Effector memory CD8-positive, alpha-beta T cell (primary cell): ENCODE measurements at places on chromosomes 3 and 15.

- DNase-seq, result no peak
Measured at GRCh38 chr15:39114690-39115378, 466.0 kb upstream of the THBS1 start.

GRCh38 chr3:50259432-50260026, 9.4 kb upstream of the SEMA3B start:
- DNase-seq, result no peak

DNA sequence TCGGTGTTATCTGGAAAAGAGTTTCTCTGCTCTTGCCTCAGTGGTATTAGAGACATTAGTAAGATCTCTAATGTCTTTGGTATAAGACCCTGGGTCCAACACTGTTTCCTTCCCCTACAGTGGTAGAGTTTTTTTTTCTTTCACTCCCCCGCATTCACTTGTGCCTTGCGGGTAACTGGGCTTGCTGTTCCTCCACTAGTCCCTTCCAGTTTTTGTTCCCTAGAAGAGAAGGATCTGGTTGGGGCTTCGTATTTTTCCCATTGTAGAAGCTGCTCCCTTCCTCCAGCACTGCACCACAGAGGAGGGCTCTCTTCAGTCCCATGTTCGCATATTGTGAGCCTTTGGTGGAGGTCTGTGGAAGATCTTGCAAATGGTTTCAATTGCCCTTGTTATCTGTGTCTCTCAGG, 13.7 kb downstream of the CTDSPL2 start:
- DNase-seq, result no peak

- no peak for DNase-seq
Measured at GRCh38 chr3:116749388-116749787, 39.8 kb downstream of the TUSC7 start.

GRCh38 chr3:14796403-14797077, 22.2 kb upstream of the FGD5 start:
- no peak for DNase-seq

GRCh38 chr3:17986348-17986816, 244.0 kb upstream of the TBC1D5 start:
- DNase-seq, result no peak

DNA sequence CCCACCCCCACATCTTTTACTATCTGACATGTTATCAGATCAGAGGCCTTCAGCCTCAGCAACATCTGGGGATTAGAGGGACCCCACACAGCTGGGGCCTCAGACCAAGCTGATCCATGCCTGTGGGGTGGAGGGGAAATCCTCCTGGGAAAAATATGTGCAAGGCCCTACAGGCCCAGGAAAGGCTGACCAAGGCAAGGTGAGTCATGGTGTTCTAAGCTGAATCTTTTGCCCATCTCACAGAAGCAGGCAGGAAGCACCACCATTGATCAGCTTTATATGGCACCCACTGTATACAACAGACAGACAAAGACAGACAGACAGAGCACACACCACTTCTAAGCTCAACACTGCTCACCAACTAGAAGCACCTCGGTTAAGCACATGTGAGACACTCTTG, 12.4 kb upstream of the PARP6 start:
- no peak for DNase-seq

DNA sequence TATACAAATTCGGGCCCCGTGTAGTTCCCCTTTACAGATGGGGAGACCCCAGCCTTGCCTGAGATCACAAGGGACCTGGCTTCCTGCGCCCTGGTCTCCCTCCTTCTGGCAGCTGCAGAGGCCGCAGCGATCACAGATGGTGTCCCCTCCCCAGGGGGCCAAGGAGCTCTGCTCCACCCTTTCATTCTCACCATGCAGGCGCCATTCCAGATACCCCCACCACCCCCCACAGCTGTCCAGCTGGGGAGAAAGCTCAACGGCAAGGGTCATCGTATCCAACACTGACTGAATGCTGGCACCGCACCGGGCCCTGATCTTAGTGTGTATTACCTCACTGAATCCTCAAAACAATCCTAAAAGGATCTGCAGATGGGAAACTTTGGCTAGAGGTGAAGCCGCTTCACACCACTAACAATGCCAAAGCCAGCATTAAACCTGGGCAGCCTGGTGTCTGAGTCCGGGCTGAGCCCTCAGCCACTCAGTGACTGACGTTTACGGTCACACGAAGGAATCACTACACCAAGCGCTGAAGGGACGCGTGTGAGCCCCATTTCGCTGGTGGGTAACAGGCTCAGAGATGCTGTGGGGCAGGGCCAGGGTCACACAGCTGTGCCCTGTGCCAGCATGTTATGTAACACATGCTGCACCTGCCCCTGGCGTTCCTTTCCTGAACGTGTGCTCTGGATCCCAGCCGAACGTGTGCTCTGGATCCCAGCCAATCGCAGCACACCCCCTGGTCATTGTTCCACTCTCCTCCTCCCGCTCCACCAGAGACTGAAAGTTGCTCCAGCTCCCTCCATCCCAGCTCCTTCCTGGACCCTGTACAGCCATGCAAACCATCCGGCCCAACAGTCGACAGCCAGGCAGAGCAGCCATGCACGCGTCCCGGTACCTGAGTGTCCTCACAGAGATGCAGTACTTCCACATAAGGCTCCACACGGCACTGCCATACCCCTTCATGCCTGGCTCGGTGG, 51.8 kb downstream of the IQSEC1 start:
- DNase-seq, result no peak

DNA sequence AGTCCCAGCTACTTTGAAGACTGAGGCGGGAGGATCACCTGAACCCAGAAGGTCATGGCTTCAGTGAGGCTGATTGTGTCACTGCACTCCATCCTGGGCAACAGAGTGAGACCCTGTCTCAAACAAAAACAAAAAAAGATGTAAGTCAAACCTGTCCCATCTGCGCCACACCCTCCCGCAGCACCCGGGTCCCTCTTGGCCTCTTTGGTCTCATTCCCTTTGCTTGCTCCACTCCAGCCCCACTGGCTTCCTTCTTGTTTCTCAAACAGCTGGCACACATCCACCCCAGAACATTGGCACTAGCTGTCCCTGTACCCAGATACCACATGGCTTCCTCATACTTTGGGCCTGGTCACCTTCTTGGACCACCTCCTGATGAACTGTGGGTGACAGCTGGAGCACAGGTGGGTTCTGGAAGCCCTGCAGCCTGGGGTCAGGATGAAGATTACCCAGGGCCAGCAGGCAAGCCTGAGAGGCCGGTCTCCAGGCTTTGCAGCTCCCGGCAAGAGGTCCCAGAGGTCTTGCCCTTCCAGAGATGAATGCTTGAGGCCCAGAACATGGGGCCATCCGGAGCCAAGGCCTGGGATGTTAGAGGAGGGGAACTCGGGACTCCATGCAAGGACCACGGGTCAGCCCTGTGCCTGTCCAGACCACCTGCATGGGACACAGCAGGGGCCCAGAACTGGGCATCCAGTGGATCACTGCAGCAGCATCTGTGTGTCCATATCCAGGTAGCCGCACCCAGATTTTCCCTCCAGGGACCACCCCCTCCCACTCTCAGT, 10.9 kb upstream of the GATA2 start:
- DNase-seq, result no peak

DNA sequence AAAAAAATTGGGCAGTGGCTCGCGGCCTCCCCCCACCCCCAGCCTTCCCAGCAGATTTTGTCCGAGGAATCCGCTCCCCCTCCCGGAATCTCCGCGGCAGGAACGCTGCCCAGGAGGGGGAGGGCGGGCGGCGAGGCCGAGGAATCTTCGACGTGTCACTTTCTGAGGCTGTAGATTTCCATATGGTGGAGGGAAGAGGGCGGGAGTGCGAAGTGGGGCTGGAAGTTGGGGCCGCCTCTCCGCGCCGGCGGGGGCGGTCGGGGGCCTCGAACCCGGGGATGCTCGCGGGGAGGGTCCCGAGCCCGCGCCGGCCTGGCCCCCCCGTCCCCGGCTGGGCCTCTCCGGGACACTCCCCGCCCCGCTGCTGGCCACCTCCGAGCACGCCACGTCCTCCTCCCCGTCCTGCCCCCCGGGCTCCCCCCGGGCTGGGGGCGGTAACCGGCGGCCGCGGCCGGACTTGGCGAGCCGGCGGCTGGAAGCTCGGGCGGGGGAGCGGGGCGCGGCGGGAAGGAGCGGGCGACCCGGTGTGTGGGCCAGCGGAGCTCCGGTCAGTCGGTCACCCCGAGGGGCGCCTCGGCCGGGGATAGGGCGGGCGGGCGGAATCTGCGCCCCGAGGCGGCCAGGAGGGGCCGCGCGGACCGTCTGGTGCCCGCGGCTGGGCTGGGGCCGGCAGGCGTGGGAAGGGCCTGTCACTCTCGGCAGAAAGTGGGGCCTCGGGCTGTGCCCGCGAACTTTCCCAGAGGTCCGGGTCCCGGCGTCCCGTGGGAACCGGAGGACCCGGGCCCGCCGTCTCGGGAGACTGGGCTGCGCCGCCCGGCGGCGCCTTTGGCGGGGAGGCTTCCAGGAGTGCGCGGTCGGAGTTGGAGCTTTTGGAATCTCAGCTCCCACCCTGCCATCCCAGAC, 951 bp downstream of the FNDC3B start:
- peak; percentile 20 for DNase-seq

- no peak for DNase-seq
Measured at GRCh38 chr15:88003541-88004327, 252.8 kb downstream of the NTRK3 start.

DNA sequence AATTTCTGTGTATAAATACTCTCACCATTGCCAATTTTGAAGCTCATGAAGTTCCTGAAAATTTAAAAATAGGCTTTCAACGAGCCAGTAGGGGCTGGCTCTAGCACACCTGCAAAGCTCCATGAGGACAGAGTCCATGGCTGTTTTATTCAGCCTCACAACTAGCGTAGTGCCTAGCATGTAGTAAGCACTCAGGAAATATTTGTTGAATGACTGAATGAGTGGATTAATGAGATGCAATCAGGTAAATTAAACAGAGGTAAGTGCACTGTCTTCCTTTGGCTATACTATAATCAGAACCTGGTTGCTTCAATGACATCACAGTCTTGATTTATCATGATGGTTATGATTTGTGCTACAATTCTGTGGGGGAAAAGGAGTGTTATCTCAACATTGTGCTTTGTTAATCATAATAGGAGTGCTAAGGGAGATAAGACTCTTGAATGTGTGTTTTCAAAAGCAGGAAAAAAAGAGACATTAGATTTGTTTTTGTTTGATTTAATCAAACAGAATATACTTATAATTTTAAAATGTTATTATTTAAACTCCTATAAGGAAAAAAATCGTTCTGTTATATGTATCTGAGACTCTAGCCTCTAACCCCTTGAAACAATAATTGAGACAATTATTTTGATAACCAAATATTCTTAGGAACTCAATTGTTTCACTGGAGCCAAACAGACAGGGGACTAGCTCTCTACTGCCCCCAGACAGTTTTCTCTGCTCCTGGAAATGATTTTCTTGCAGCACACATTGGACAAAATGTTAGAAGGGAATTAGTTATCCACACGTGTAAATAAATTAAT, 171.7 kb upstream of the ATP11B start:
- DNase-seq, result no peak

GRCh38 chr3:49161808-49162530, 4.2 kb downstream of the CCDC71 start:
- no peak for DNase-seq

GRCh38 chr15:98997755-98998154, 9.8 kb downstream of the PGPEP1L start:
- DNase-seq, result no peak

DNA sequence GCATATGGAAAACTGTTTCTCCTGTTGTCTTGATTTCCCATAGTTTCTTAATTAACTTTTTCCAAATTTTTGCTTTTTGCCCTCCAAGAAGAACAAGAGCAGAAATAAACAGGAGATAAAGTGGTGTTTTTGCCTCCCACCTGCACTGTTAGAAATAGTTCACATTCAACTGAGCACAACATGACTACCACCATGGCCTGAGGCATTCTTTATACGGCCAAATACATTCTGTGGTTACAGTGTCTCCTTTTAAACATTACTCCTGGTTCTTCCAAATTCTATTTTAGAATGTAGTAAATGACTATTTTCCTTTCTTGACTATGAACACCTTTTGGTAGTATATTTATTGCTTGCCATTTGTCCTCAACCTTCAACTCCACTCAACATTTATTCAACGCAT, 98.5 kb downstream of the LARS2 start:
- DNase-seq, result no peak

GRCh38 chr3:49277383-49277775, 347 bp upstream of the C3orf62 start:
- no peak for DNase-seq

GRCh38 chr3:129324855-129325254, 46.2 kb downstream of the HMCES start:
- DNase-seq, result no peak

DNA sequence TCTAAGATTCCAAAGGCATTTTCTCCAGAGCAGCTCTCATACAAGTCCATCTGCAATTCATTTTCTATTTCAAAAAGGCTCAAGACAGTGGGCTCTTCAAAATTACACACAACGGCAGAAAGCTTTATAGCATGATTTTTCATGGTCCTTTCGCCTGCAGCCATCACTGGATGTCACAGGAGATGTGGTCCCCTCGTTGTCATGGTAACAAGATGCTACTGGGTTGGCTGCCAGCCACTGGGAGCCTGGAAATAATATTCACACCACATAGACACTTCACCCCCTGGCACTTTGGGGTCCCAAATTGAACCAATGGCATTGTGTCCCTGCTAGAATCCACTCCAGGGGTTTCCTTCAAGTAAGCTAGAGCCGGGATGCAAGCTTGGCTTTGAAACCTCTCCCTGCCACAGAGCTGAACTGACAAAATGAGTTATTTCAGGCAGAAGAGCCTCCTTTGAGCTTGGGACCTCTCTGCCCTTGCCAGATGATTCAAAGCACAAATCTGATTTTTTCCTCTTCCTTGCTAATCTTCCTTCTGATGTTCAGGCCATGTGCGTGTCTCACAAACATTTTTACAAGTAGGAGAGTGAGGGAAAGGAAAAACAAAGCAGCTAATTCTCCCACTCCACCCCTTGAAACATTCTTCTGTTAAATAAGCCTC, 512.6 kb upstream of the ADAMTS9 start:
- no peak for DNase-seq

DNA sequence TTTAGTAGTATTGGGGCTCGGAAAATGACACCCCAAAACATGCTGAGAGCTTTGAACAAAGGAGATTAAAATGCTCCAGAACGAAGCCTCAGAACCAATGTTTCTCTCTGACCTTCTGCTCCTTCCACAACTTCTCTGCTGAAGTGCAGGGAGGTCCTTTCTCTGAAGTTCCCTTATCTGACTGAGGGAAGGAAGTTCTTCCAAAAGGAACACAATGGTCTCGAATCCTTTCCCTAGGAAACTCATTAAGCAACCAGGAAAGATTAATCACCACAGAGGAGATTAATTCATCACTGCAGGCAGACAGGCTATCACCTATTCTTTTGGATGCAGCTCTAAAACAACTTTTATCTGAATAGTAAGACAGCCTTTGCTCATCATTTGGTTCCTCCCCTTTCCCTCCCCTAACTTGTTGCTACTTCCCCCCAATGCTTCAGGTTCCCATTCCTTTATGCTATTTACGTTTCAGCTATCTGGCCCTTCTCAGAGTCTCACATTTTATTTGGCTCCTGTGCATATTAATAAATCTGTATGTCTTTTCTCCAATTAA, 18.2 kb upstream of the WDR49 start:
- no peak for DNase-seq

GRCh38 chr3:137194301-137194700, 236.5 kb downstream of the IL20RB start:
- DNase-seq, result no peak
